NCI-H187 treated with DMSO at 0.1 percent for 48 hours (cell line): ENCODE measurements at places on chromosomes 2 and 18.

- no peak for DNase-seq
These were observed 56.9 kb downstream of the ITGA6 start for GRCh38 chr2:172484253-172484652.

DNA sequence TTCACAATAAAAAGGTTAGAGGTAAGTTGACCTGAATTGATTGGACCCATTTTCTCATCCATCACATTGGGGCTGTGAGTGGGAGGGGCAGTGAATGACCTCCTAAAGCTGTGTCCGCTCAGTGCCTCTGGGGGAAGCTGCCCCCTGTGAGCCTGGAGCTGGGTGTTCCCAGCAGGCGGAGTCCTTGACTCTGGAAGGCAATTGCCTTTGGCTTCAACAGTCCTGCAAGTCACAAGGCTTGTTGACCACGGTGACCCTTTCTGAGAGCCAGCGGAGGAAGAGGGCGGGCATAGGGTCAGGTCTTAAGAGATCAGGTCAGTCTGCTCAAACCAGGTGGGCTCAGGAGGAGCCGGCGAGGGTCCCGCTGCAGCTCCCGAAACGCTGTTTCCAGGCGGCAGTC, 1.1 kb upstream of the CIDEA start:
- DNase-seq, result no peak

GRCh38 chr2:173058097-173058496, 17.5 kb upstream of the MAP3K20 start:
- no peak for DNase-seq

- no peak for DNase-seq
These were observed 8.9 kb downstream of the ARHGEF4 start for GRCh38 chr2:130845505-130846085.

DNA sequence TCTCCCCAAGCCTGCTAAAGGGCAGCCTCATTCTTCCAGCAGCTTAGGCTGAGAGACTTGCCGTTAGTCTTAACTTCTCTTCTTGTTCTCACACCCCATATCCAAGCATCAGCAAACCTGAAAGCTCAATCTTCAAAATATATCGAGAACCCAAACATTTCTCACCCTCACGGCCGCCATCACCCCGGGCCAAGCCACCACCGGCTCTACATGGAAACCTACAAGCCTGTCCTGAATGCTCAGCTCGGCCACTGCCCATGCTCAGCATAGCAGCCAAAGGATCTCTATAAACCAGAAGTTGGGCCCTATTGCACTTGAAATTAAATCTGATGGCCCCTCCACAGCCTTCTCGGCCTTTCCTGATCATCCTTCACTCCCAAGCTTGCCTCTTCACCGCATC, 2.1 kb downstream of the HS1BP3 start:
- no peak for DNase-seq

DNA sequence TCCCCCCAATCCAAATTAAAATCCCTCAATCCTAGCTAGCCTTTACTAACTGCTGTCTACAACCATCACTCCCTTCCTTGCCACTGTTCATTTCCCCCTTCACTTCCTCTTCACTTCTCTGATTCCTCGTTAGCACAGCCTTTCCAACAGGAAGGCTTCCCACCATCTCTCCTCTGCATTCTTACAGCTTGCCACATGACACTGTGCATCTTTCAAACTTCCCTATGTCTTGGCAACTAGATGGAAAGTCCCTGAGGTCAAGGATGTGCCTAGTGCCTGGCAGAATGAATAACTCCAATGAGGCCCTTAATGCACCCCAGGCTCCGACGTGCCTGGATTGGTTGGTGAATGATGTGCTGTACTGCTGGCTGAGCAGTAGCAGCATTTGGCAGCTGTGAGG, 15.2 kb downstream of the SAP130 start:
- no peak for DNase-seq
